ENCODE measurements at places on chromosomes 5 and 9.

DNA sequence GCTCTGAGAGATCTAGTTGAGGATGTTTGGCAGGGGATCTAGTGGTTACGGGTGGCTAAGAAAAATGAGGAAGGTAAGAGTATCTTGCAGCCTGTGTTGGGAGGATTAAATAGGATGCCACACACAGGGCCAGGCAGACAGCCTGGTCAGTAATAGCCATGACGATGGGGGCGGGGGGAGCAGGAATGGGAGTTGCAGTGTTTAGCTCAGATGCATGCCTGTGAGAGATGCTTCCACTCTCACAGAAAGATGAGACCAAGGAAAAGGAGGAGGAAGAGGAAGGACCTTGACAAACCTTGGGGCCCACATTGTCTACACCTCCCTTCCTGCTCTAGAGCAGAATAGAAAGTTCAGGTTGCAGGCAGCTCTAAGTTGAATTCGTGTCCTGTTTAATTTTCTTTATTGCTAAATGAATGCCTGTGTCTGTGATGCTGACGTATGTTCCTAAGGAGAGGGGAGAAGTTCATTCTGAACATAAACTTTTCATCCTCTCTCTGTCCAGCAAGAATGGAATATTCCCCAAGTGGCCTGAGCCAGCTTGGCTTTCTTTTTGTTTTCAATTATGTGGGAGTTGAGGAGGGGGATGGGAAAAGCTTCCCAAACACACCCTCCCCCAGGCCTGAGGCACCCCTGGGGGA, 28.7 kb downstream of the TGFBI start:
- no peak for DNase-seq

- DNase-seq, result no peak
These were observed 76.6 kb downstream of the ACTBL2 start for GRCh38 chr5:57405984-57406383.

- DNase-seq, result no peak
These were observed 32.1 kb downstream of the GRIN3A start for GRCh38 chr9:101706261-101706798.

DNA sequence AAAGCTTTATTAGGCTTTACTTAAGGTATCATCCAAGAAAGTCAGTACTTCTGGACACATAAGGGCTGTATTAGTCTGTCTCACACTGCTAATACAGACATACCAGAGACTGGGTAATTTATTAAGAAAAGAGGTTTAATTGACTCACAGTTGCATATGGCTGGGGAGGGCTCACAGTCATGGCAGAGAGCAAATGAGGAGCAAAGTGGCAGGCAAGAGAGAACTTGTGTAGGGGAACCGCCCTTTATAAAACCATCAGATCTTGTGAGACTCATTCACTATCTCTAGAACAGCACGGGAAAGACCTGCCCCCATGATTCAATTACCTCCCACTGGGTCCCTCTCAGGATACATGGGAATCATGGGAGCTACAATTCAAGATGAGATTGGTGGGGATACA, 49.2 kb upstream of the SLC44A1 start:
- no peak for DNase-seq

DNA sequence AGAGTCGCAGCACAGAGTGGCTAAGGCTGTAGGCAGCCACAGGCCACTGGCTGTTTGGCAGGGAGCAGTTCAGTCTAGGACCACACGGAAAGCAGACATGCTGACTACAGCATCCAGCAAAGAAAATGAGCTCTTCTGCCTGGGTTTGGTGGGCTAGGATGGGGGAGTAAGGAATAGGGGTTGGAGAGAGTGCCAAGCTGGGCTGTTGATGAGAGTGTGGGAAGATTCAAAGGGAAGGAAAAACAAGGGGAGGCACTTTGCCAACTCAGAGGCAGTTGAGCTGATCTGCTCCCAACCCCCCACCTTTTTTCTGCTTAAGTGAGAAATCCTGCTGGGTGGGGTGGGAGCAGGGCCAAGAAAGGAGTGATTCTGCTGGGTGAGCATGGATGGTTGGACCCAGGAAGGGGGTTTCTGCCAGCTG, 35.9 kb downstream of the SVEP1 start:
- no peak for DNase-seq

GRCh38 chr9:126144196-126144595, 182.4 kb upstream of the MVB12B start:
- DNase-seq, result no peak

DNA sequence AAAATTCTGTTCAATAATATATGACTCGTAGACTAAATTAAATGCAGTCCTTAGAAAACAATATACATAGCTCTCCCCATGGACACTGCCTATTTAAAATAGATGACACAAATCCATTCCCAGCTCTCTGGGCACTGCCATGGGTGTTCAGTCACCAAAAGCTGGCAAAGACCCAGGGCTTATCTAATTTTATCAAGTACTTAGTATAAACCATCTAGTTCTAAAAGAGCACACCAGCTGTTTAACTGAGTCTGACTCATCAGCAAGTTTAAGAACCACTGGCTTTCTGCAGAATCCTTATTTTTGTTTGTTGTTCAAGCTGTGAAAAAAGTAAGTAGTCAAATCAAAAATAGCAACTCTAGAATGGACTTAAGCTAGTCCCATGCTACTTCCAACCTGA, 107.6 kb downstream of the PLPP1 start:
- no peak for DNase-seq

DNA sequence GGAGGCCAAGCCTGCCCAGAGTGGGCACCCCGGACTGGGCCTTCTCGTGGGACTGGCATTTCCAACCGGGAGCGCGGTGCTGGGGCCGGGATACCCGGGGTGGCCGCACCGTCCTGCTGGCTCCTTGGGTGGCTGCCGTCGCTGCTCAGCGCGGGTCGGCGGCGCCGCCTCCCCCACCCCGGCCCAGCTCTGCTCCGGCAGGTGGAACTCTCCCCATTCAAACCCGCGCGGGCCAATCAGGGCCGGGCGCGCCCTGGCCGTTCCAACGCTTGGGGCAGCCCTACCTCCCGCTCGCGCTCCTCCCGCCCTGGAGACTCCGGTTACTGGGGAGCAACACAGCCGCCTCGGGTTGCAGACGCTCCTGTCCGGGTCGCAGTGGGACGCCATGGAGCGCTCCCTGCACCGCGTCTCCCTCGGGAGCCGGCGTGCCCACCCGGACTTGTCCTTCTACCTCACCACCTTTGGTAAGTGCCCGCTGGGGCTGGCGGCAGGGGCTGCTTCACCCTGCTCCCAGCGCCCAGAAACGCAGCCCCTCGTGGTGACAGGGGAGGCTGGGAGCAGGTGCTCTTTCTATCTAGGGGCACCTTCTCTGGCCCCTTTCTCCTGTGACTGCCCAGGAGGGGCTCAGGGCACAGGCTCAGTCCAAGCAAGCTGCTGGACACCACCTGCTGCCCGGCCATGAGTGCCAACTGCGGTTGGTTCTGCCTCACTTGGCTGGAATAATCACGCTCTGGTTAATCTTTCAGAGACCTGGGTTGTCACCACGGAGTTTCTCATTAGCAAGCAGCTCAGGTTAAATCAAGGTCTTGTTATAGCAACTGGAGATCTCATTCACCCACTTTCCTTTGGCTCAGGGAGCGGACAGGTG, at the start of gene RGS3:
Gene RGS3, plus strand, starts transcription at position 310 of the 868 bp plus-strand sequence. Its CDS starts 76 bp downstream, at position 386.
- DNase-seq, result no peak

GRCh38 chr5:65919773-65920172, 6.6 kb upstream of the ERBIN start:
- no peak for DNase-seq

GRCh38 chr9:2418619-2419018, 203.0 kb upstream of the VLDLR start:
- DNase-seq, result no peak

- no peak for DNase-seq
These were observed 538.5 kb upstream of the TUSC1 start for GRCh38 chr9:26216702-26217101.

DNA sequence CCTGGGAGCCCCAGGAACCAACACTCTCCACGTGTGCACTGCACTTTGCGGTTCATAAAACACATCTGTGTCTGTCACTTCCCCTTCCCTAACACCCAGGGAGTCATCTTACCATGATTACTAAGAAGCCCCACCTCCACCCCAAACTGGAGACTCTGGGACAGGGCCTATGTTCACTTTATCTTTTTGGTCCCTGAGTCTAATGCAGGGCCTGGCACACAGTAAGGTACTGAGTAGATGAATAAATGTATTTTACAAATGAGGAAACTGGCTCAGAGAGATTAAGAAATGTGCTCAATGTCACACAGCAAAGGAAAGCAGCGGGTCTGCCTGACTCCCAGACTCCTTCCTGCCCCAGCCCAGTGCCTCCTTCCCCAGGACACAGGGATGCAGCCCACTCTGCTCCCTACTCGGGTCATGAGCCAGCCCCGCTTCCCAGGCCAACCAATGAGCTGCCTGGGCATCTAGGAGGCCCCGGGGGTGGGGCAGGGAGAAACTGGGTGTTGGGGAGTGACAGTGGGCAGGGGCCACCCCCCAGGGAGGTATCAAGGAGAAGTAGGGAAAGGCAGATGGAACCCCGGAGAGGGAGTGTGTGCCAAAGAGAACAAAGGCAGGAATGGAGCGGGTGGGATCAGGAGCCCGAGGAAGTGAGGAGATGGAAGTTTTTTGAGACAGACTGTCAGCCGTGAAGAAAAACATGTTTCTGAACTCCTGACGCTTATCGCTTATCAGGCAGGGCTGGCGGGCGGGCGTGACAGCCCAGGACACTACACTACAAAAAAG, 30.5 kb downstream of the SHB start:
- DNase-seq, result no peak

GRCh38 chr5:96771395-96771794, 36.4 kb downstream of the ERAP1 start:
- DNase-seq, result no peak

DNA sequence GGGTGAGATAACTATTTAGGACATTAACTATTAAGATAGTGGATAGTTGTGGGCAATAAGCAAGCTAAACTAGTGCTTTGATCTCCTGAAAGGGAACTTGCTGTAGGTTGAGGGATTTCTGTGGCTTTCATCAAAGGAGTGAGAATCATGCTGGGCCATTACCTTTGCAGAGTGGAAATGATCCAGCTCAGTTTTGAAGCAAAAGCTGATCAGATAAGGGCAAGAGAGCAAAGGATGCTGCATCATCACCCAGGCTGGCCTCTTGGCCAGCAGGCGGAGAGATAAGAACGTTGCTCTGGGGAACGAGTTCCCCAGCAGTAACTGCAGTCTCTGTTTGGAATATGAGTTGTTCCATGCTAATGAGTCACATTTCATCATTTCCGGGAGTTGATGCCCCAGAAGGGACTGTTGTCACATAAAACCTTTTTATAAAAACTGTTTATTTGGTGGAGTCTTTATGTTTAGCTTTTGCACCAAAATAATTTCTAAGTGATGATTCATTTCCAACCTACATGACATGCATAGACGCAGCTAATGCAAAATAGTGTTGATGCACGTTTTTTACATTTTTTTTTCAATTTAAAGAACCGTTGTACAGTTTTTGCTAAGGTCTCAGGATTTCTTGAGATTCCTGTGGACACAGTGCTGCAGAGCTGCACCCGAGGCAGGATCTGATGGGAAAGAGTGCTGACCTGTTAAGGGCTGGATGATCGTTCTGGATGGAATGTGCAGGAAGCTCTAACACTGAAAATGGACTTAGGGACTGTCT, 99.3 kb downstream of the ACTBL2 start:
- no peak for DNase-seq

- DNase-seq, result no peak
These were observed 216.8 kb upstream of the RFX3 start for GRCh38 chr9:3742586-3742985.

GRCh38 chr9:2697492-2697891, 19.8 kb upstream of the KCNV2 start:
- DNase-seq, result no peak

DNA sequence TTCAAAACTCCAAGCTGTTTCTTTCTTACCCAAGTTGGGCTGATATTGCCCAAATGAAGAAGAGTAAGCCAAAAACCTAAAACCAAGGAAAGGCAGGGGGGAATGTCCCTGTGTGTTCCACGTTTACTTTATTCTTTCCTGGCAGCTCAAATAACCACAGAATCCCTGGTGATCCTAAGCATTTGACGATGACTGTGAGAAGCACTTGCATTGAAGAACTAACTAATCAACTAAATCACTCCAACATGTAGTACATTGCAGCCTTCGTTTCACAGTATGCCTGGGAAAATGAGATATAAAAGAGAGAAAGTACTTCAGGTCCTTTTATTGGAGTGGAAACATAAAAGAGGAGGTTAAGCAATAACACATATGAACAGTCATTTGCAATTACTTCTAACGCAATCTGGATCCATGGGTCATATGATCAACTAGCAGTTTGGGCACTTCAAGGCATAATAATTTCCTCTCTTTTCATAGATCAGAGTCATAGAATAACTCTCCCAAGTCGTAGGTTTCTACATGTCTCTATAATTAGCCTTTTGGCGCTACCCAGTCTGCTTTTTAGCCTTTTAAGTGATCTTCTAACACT, 338.4 kb downstream of the TMEM167A start:
- no peak for DNase-seq

DNA sequence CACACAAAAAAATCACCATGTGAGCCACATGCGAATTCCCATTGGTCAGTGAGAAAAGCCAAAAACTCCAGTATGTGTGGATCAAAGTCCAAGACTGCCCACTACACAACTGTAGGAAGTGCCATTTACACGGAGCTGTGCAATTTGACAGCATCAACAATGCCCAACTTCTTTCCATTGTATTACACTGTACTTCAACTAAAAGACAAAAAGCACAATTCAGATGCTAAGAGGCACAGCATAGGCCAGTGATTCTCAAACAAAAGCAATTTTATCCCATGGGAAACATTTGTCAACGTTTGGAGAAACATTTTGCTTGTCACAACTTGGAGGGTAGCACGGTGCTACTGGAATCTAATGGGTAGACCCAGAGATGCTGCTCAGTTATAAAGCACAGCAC, 39.8 kb downstream of the IARS1 start:
- no peak for DNase-seq

DNA sequence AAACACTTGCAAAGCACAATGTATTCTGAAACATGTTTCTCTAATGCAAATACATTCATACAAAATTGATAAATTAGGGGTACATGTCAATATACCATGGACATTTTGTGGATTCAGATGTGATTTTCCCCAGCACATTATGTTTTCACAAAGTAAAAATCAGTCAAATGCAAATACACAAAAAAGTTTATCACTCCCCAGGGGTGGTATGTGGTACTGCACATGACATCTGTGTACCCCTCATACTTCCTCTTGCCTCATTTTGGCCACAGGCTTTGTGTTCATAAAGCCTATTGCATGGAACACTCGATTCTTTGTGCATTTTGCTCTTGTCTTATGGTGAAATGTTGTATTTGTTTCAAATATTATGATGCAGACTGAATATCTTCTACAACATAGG, 116.8 kb upstream of the PDE4D start:
- no peak for DNase-seq

- no peak for DNase-seq
These were observed 2.1 kb downstream of the CHSY3 start for GRCh38 chr5:129906177-129906887.

GRCh38 chr9:35664531-35665470, at the start of gene ARHGEF39:
Gene ARHGEF39 (minus strand): TSS chr9:35665195. CDS start chr9:35665169, 26 bp downstream.
- peak; percentile 85 for DNase-seq

- no peak for DNase-seq
These were observed 19.5 kb downstream of the AOPEP start for GRCh38 chr9:94745806-94746540.

- no peak for DNase-seq
These were observed 20.1 kb upstream of the HAPLN1 start for GRCh38 chr5:83740741-83741140.

All from germinal center (tissue), 1 donor.